ENCODE measurements at places on chromosomes 4 and X. TPM values are rescaled to one million over a fixed set of nuclear protein-coding genes. Genes with fewer than 3 reads are reported as not detected.

DNA sequence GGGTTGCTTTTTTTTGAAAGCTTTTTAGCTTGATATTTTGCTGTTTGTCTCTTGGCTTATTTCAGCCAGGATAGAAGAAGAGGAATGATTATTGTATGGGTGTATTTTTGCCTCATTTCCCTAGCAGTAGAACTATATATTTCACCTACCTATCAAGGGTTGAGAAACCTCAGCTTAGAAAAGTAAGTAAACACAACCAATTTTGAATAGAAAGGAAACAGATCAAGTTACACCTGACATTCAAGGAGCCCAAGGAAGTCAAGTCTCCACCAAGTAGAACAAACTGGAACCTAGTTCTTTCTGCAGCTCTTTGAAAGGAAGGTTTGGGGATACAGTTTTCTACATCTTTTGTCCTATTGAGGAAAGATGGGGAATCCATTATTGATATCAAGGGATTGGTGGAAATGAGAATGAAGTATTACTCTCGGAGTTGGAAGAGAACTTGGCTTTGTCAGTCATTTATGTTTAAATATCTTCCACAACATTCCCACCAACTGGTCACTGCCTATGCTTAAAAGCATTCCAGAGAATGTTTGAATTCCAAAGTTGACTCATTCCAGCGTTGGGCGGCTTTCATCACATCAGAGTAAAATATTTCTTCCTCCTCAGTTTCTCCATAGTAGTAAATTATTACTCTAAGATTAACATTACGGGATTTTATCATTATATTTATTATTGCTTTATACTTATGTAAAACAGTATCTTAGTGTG lies 207.8 kb upstream of the CNKSR2 start:
- no peak for DNase-seq

DNA sequence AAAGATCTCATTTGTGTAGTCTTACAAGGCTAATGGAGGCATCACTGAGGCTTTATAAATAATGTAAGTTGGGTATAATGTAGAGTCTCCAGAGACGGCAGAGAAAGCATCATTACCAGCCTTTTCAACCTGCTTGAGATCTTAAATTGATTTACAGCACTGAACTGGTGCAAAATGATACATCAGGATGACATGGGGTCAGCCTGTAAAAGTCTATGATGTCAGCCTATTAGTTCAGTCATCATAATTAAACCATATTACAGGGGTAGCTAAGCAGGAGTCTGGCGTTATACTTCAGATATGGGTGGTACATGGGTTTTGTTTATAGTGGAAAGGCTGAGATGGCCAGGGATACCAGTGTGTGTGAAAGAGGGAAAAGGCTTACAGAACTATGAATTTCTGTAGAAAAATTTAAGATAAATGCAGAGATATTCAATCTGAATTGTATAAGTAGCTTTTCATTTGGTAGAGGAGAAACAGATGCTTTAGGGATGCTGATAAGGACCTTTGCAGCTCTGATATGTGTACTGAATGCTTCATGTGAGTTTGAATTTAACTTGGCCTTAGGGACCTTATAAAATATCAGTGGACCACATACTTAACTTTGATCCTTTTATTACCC lies 2.7 kb downstream of the SMAD1 start:
- no peak for DNase-seq

GRCh38 chr4:152735396-152735859 lies 44.1 kb downstream of the TIGD4 start:
- DNase-seq: no peak

DNA sequence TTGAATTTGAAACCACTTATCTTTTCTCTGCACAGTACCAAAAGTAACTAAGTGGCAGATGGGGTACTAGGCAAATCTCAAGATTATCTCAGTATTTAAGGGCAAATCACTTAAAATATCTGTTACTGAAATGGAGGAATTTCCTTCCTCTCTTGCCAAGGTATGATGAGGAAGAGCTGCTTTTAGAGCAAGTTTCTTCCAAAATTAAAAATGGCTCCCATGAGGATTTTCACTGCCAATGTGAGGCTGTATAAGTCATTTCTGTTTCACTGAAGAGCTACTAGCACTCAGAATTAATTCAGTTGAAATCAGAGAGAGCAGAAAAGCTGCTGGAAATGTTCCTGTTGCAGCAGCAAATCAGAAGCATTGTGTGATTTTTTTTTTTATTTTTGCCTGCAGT lies 43.4 kb downstream of the GABRB1 start:
- no peak for DNase-seq

Gene IL21
- not detected for polyA plus RNA-seq

DNA sequence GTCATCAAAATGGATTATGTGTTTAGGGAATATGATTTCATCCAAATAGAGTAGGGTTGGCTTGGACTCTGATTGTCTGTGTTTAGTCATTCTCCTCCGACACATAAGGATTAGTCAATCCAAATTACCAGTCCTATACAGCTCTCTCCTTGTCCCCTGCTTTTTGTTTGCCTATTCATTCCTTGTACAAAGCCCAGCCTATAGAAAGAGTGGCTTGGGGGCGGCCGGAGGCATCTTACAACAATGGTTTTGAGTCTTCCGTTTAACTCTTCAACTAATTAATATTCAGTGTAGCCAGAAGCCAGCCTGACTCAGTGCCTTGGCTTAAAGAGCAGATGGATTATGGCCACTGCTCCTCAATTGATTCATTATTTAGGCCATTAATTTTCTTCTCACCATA lies 796.6 kb upstream of the POU3F4 start:
- no peak for DNase-seq

DNA sequence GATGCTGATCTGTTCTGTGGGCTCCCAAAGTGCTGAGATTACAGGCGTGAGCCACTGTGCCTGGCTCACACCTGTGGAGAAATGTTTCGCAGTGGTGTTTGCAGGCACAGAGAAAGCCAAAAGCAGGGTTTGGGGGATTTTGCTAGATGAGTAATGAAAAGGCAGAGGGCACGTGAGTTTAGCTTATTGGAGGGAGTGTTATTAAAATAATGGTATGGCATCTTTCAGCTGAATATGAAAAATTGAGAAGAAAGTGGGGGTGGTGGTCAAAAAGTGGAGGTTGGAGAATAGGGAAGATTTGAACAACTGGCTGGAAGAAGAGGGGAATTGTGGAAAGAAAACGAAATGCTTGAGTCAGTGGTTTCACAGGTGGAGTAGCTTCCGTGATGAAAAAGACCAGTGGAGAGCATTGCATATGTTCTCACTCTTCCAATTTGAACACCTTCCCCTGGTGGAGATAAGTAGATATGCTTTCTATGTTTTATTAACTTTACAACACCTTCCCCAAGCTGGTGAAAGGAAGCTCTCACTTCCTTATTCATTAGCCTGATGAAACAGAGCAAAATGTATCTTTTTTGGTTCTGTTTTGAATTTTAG lies 1.1 kb upstream of the CHST7 start:
- DNase-seq: no peak

- DNase-seq: no peak
Observed at GRCh38 chr4:40887764-40888131, 138.0 kb downstream of the NSUN7 start.

- no peak for DNase-seq
Observed at GRCh38 chr4:37392521-37393255, 148.1 kb downstream of the NWD2 start.

Gene MAML3
- polyA plus RNA-seq: 0.43 TPM

DNA sequence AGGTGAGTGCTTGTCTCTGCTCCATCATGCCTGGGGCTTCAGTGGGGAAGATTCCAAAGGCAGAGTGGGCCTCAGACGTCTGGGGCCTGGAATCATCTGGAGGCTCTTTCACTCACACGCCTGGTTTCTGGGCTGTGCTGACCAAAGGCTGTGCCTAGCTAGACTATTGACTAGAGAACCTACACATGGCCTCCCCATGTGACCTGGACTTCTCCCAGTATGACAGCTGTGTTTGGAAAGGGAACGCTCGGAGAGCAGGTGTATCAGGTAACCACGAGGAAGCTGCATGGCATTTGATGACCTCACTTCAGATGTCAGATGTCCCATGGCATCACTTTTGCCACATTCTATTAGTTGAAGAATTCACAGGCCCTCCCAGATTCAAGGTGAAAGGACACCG lies 51.0 kb downstream of the ADGRL3 start:
- DNase-seq: no peak

DNA sequence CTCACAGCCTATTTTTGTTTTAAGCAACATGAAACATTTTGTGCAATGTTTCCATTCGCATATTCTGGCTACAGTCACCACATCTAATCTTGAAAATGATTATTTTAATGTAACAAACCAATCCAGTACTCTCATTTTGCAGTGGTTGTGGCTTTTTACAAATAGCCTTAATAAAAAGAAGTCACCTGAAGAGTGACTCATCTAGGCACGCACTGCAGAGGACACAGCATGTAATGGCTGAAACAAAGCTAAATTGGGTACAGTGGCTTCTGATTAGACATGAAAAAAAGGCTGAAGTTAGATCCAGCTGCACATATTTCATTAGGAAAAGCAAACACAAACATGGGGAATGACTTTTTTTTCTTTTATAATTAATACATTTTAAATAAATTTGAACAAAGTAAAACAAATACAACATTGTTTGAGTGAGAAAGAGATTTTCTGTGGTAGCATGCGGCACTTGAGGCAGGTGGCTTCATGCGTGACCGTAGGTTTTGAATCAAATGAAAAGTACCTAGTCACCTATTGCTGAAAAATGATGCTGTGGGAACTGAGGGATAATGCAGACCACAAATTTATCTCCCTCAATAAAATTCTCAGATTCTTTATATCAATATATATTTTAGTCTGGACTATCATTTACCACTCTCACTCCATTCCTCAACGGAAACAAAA lies 240.8 kb upstream of the DDX53 start:
- no peak for DNase-seq
